ENCODE measurements at places on chromosomes 1 and 21.

DNA sequence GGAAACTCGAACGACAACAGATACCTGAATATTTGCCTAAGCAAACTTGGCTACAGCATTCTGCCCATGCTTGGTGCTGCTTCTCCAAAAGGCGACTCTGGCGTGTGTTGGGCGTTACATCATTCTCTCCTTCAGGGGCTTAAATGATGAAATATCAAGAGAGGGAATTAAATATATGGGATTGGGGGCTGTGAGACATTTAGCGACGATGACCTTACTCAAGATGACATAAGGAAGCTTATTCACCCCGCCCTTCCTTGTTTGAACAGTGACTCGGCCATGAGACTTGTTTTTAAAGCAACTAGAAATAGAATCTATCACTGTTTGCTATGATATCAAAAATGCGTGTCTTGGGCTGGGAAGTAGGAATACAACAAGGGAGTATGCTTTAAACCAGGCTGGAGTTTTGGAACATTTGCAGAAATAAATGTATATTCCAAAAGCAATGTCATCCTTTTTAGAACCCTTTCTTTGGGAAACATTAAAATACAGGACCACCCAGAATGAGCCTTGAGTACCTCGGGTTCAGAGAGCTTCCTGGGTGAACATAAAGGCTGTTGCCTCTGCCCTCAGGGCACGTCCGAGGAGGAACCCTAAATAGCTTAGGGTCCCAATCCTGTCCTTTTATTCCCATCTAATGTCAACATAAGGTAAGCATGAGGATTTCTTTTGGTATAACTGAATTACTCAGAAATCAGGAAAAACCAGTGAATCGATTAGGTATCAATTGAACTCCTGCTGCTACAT lies 123.3 kb upstream of the SLC45A1 start:
- peak; percentile 69 for DNase-seq

GRCh38 chr21:17631195-17631594 lies 18.5 kb upstream of the BTG3 start:
- no peak for DNase-seq

- no peak for DNase-seq
Observed at GRCh38 chr1:225361176-225361575, 66.7 kb downstream of the LBR start.

GRCh38 chr1:40948741-40949443 lies 30.6 kb upstream of the CTPS1 start:
- DNase-seq: no peak

DNA sequence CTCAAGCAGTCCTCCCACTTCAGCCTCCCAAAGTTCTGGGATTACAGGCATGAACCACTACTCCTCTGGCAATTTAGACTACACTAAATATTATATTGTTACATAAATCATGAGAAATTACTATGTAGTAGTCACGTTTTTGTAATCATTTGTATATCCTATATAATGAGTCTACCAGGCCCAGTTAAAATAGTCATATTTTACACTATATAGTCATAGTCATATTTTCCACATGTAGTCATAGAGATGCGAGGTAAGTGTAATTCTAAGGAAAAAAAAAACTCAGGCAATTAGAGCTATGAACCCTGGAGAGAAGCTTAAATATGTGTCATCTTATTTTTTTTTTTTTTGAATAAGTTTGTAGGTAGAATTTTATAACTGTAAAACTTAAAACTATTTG lies 90.0 kb downstream of the FNBP1L start:
- DNase-seq: no peak
